ENCODE measurements at places on chromosomes 7 and 10.

- DNase-seq, result no peak
Measured at GRCh38 chr7:74023092-74023536, 4.9 kb upstream of the ELN start.

DNA sequence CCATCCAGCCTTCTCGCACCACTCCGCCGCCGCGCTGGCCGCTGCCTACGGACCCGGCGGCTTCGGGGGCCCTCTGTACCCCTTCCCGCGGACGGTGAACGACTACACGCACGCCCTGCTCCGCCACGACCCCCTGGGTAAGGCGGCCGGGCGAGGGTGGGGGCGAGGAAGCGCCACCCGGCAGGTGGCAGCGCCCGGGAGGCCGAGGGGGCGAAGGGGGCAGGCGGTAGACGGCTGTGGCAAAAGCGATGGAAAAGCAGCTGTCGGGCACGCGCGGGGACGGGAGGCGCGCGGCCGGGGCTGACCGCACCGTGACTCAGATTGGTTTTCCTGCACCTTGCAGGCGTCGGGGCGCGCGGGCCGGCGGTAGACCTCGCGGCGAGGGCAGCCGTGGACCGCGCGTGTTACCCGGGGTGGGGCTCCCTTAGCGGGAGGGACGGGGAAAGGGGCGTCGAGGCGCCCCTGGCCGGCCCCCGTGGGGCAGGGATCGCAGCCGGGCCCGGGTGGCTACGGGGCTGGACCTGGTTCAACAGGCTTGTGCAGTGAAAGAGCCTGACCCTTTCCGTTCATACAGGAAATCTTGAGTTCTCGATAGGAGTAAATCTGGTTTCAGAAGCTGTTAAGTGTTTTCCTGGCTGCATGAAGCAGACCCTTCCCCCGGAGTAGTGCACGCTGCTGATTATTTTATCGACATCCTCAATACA is 608 bp downstream of the HHEX start:
- DNase-seq, result peak; percentile 43

DNA sequence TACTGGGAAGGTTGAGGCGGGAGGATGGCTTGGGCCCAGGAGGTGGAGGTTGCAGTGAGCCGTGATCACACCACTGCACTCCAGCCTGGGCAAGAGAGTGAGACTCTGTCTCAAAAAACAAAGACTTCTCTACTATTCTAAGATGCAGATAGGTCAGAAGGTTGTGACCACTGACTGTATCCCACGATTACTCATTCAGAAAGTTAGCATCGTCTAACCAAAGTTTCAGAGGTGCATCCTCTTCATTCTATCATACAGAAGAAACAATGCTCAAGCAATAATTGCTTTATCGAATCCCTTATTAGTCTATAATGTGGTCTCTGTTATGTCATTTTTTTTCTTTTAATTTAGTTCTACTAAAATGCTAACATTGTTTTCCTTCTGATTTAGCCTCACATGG is 348.7 kb upstream of the LRGUK start:
- DNase-seq, result no peak

DNA sequence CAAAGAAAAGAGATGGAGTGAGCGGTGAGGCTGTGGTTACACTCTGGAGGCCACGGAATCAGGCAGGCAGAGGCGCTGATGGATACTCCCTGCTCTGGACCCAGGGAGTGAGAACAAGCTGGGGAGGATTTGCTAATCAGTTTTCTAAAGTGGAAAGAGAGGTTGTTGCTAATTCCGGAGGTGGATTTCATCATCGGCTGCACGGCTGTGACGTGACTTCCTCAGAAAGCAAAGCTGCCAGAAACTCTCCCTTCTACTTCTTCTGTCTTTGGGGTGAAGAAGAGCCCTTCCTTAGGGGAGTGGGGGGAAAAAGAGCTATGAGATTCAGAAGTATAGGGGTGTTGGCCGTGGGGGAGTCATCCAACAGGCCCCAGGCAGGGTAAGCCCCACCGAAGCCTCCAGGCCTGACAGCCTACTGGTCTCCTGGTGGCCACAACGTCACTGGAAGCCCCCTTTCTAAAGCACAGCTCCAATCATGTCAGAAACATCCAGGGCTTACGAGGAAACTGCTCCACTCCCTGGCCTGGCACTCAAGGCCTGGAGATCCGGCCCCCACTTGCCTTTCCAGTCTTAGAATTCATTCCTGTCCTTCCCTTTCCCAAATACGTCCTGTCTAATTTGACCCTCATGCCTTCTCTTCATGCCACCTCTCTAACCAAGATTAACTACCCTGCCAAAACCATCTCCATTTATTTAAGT is 114.5 kb downstream of the HIP1 start:
- no peak for DNase-seq

DNA sequence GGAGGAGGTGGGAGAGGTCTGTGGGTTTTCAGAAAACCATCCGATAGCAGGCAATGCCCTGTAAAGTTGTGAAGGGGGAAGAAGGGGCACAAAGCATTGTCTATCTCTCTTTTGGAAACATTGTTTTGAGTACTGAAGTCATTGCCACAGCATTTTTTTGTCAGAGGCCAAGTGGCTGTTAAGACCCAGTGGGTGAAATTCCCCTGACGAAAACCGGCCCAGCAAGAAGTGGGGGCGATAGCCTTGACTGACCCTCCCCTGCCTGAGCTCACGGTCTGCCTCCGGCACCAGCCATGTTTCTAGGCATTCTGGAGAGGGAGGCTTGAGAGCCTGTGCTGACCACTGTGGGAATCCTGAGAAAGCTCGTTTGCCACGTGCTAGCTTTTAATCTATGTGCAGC is 144.7 kb downstream of the RPS24 start:
- no peak for DNase-seq

- DNase-seq, result no peak
Measured at GRCh38 chr7:22853674-22854157, 31.1 kb upstream of the TOMM7 start.

- no peak for DNase-seq
Measured at GRCh38 chr10:11245510-11245909, 227.8 kb downstream of the CELF2 start.

DNA sequence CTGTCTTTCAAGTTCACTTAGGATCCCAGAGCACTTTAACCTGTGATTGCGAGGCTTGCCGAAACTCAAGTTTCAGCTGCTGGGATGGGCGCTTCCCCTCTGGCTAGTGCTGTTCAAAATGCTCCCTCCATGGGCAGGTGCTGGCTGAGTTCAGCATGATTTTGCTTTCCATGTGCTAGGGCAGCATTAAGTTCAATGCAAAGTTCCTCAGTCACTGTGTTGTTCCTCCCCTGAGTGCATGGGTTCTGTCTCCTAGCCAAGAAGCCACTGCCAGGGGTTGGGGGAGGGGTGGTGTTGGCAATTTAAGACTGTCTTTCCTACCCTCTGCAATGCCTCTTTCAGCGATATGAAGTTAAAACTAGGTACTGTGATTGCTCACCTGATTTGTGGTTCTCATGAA is 56.5 kb upstream of the HELLS start:
- DNase-seq, result no peak

GRCh38 chr7:132614428-132615318 is 38.4 kb upstream of the PLXNA4 start:
- DNase-seq, result no peak

- DNase-seq, result peak; percentile 49
Measured at GRCh38 chr7:34823650-34824258, 165.7 kb downstream of the NPSR1 start.

DNA sequence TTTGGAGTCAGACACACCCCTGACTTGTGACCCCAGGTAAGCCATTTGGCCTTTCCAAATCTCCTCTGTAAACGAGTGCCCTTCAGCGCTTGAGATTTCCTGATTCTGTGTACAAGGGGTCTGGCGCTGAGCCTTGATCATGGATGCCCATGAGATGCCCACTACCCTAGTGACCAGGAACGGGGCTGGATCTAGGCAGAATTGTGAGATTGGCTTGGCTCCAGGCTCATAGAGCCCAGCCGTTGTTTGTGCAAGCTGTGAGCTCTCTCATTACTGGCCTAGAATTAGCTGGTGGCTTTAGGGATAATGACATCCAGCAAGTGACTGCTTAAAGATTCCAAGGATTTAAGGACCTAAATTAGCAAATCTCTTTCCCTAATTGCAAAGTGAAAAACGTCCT is 84.9 kb downstream of the CAMK1D start:
- DNase-seq, result no peak

DNA sequence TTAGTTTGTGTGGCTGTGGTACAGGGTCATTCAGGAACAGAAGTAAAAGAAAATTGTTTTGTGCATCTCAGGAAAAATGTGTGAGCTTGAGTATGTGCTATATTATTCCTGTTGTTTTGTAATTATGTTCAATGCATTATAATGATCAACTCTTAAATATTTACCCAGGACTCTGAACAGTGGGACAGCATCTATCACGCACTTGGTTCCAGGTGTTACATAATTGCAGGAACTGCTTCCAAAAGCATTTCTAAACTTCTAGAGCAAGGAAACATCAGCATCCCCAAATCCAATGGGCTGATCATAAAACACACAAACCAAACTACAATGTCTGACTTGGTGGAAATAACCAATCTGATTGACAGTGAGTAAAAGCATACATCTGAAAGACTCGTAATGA is 26.6 kb downstream of the ENO4 start:
- DNase-seq, result no peak

DNA sequence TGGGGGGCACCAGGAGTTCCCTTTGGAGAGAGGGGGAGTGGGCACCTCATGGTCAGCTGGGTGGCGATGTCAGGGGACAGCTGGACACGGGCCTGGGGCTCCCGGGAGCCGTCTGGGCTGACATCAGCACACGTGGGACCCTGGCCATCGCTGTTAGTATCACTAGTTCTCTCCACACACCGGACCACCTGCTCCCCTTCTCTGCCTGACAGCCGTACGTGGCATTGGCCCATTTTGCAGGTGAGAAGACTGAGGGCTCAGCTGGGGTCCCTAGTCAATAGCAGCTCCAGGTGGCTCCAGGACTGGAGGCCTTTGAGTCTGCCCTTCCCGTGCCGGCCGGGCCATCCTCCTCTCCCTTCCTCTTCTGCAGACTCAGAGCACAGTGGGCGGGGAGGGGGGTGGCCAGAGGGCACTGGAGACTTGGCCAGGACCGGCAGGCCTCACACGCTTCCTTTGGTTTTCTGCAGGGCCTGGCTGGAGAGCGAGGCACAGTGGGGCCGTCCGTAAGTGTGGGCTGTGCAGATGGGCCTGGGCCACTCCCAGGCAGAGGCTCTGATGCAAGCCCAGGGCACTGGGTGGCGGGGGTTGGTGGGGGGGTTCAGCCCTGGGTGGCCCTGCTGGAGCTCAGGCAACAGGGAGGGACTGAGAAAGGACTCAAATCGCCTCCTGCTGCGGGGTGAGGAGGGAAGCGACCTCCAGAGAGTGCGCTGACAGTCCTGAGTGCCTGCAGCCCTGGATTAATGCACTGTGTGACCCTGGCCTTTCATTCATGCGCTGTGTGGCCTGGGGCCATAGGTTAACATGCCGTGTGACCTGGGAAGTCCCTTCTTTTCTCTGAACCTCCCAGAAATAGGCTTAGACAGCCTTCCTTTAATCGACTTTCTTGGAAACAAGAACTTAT is 78.2 kb downstream of the MYL10 start:
- no peak for DNase-seq

Data from T-helper 17 cell (primary cell).